ENCODE measurements at places on chromosomes 5 and 9.

DNA sequence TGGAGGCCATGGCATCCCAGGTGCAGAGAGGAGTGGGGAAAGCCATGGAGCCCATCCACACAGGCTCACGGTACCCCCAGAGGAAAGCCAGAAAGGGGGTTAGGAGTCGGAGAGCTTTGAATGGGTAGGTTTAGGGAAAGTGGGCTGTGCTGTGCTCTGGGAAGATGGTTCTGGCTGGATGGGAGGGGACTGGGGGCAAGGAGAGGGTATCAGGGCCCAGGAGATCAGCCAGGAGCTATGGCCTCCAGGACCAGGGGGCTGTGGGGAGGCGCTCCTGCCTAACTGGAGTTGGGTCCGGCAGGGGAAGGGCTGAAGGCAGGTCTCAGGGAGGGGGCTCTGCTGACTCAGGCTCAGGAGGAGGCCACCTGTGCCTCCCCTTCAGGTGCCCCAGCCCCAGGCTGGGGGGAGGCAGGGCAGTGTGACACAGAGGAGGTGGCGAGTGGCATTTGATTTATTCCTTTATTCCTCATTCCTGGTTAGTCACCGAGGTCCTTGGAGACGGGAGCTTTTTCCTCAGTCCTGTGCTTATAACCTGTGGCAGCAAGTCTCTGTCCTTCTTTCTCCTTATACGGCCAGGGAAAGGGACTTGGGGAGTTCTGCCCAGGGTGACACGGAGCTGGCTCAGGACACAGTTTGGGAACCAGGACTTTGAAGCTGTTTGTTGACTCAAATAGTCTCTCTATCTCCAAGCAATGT lies 60.8 kb downstream of the TSTD2 start:
- DNase-seq = no peak

DNA sequence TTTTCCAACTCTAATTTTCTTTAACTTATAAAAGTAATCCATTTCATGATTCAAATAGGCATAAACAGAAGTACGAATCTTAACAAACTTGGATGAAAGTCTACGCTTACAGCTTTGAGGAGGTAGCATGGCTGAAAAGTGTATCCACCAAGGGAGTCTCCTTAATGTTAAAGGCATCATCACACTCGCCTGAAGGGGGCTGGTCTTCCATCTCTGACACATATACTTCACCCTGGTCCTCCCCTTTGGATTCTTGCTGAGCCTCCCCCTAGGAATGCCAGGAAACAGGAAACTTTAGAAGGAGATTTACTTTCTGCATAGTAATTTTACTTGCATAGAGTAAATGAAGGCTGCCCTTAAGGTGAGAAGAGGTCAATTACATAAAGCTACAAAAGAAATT lies 10.3 kb upstream of the NME5 start:
- DNase-seq = no peak

DNA sequence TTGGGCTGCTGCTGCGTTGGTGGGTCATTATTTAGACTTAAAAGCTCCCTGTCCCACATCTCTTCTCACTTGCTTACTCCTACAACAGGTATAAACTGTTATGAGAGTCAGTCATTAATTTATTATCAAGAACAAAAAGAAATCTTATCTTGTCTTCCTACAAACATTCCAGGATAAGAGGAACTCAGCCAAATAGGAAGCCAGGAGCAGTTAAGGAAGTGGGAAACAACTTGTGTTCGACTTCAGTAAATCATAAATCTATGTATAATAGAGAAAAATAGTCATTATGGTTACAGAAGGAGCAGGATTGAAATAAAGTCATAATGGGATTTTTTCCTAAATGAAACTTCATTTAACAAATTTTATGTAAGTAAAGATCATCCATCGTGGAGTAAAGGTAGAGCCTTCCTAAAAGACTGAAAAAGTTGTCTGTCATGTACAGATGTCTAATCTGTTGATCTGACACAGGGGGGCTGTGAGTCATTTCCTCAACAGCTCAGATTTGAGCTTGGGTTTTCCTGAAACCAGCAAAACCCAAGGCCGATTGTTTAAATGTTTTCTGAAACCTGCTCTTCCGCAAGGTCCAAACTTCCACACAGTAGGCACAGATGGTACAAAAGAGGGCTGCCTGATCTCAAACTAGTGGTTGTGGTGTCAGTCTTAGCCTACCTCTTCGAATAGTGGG lies 25.3 kb upstream of the LRRTM2 start:
- no peak for DNase-seq

- no peak for DNase-seq
Observed at GRCh38 chr5:135487839-135488514, 35.8 kb upstream of the TIFAB start.

- no peak for DNase-seq
Observed at GRCh38 chr5:151480384-151481293, 33.2 kb downstream of the SLC36A1 start.

DNA sequence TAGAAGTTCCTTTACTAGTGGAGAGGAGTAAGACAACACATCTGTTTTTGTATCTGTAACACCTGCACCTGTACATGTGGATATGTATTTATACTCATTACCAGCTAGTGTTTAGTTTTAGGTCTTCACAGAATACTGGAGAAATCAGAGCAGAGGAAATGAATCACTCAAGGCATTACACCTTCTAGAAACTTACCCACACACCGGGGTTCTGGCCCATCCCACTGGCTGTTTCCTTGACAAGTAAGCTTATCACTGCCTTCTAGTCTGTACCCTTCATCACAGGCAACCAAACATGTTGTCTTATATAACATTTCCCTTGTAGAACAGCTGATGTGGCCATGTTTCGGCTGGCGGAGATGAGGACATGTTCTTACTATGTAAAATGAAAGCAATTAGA lies 76.7 kb downstream of the SVEP1 start:
- no peak for DNase-seq

DNA sequence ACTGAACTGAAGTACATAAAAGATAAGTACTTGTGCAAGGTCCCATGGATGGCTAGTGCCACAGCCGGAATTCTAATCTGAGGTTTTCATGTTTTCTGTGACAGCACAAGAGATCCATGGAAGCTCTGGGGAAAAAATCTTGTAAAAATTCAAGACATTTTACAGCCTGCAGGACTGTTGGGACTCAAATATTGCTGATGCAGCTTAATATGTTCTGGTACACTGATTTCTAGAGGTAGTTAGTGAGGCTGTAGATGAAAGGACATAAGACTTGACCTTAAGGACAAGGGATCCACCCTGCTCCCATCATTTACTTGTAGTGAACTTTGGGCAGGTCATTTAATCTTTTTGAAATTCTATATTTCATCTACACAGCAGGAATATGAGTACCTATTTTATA lies 390.4 kb downstream of the TLE4 start:
- no peak for DNase-seq
